Aorta (tissue), 5 donors: ENCODE measurements at places on chromosomes 1 and 21. TPM values are rescaled to one million over a fixed set of nuclear protein-coding genes. Genes with fewer than 3 reads are reported as not detected.

The LYPD8 gene
- total RNA-seq: not detected

The LAPTM5 gene
- total RNA-seq: 114 TPM

The PTCH2 gene
- total RNA-seq: 6.3 TPM

DNA sequence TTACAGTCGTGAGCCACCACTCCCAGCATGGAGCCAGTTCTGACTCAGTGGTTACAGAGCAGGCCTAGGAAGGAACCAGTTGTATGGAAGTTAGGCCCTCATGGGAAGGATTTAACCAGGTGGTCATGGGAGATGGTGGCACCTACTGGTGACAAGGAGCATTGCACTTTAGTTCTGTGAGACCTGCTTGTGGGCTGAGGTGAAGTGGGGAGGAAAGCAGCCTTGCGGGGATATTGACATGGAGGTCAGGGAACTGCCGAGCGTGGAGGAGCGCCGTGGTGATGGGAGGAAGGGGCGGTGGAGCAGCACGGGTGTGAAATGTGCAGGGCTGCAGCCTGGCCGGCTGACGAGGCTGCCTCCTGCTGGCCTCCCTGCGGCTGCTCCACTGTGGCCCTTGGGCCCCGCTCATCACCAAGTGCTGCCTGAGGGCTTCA lies 100.4 kb downstream of the GALNT2 start:
- DNase-seq: no peak

GRCh38 chr1:151855933-151856332 lies 2.4 kb upstream of the THEM5 start:
- DNase-seq: no peak
